Stimulated activated CD8-positive, alpha-beta memory T cell treated with anti-CD3 and anti-CD28 coated beads, Interleukin-2, amount 100 ng/mL, for 48 hours (primary cell): ENCODE measurements at places on chromosomes 4 and X.

DNA sequence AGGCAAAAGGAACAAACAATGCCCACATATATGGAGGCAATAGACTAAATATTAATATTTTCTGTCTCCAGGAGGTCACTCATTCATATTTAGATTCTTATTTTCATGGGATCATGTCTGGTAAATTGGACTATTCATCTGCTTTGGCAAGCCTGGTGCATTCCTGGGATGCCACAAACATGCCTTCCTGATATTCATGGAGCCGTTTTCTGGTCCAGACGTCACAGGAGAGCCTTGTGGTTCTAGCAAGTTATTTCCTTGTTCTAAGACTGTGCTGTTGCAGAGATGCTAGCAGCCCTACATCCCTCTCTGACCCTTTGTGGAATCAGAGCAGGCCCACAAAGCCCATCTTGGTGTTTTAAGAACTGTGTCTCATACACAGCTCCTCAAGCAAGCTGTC, 16.1 kb upstream of the EXOSC9 start:
- no peak for DNase-seq

- no peak for DNase-seq
Measured at GRCh38 chrX:53237056-53237455, 12.0 kb upstream of the KDM5C start.

- DNase-seq, result no peak
Measured at GRCh38 chr4:31613946-31614623, 893.9 kb downstream of the PCDH7 start.

GRCh38 chr4:189302719-189303118, 638.0 kb upstream of the FRG1 start:
- DNase-seq, result no peak

- no peak for DNase-seq
Measured at GRCh38 chr4:79687006-79687405, 279.0 kb upstream of the GK2 start.

GRCh38 chr4:101977076-101977475, 186.5 kb downstream of the BANK1 start:
- DNase-seq, result no peak

DNA sequence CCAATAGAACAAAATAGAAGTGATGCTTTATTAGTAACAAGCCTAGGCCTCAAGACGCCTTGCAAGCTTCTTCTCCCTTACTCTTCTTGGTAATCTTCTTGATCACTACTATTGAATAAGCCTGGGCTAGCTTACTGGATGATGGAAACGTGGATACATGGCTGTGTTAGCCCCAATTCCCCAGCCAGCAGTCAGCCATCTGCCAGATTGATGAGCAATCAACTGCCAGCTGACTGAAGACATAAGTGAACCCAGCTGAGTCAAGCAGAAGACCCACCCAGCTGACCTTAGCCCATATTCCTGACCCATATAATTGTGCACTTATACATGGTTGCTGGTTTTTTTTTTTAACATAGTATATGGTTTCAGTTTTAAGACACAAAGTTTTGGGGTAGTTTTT, 130.4 kb downstream of the DHX15 start:
- DNase-seq, result no peak

DNA sequence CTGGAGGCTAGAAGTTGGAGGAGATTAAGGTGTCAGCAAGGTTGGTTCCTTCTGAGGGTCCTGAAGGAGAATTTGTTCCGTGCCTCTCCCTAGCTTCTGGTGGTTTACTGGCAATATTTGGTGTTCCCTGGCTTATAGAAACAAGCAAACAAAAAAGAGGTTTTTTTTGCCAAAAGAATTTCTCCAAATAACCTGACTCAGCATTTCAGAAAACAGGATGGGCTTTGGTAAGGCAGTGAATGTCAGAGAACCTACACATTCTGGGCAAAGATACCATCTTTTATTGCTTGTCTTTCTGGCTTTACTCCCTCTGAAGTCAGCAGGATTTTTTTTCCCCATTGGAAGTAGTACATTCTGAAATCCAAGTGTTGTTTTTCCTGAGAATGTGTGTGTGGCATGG, 93.3 kb upstream of the TBC1D9 start:
- no peak for DNase-seq
